ENCODE measurements at places on chromosomes 3 and 15.

GRCh38 chr3:123064914-123065313 lies 1.9 kb upstream of the PDIA5 start:
- no peak for DNase-seq

DNA sequence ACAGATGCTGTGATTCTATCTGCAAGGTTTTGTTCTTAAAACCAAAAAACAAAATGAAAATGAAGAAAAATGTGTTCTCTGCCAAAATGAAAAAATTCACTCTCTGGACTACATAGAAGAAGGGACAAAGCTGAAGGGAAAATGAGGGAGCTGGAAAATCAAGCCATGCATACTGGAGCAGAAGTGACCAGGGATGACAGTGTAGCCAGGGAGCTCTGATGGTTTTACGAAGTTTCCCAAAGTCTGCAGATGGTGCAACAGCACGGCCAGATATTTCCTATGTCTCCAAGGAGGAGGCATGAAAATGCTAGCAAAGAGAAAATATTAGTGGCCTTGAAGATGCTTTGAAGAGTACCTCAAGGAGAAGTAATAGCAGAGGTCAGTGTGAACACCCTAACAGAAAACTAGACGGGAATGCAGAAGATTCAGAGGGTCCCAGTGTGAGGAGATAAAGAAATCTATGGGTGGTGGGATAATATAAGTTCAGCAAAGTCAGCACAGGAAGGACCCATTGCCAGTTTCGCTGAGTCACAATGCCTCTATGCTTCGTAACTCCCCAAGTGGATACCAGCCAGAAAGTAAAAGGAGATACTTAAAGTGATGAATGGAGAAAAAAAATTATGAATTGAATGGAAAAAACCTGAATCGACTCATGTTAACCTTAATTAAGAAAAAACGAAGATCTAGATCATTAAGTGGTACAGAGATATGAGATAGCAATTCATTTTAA lies 39.0 kb upstream of the POMGNT2 start:
- DNase-seq: no peak

DNA sequence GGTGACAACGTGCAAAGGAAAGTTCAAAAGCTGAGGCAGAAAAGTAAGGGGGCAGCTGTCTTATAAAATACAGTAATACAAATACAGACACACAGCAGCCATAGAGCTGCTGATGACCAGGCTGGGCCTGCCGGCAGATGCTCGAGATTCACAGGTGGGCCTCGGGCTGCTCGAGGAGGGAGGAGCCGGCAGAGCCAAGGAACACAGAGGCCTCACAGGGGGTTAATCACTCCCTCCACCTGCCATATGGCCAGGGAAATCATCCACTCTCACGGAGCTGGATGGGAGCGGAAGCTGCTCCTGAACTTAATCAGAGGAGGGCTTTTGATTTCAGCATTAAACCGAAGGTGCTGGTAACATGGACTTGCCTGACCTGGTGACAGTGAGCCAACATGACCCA lies 29.6 kb upstream of the MGLL start:
- no peak for DNase-seq

- no peak for DNase-seq
Measured at GRCh38 chr3:123880998-123881561, 3.1 kb downstream of the MYLK start.

DNA sequence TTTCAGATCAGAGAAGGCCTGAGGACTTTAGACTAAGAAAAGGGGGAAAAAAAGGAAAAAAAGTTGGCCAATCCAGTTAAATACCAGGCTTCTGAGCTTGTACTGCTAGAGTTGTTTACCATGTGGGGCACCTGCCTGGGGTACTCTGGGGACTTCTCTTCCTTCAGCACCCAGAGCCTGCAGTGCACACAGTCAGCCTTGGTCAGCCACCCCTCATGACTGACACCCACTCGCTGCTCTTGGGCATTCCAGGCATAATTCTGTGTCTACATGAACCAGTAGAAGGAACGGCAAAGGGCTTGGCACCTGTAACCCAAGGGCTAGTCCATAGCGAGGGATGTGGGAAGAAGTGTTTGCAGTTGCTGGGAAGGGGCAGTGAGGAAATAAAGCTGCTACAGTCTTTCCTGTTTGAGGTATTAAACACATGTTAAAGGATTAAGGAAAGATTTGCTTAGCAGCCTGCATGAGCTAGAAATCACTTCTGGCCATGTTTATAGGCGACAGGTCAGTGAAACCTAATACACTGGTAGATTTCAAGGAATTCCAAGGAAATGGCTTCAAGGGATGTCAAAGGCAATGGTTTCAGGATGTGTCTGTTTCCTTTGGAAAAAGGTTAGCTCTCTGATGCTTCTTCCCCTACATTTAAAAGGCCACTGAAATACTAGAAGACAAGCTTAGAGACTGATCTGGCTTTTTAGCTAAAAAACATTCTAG lies 232.5 kb downstream of the CHST2 start:
- DNase-seq: no peak

GRCh38 chr3:181941250-181941649 lies 229.5 kb downstream of the SOX2 start:
- DNase-seq: no peak

- DNase-seq: no peak
Measured at GRCh38 chr3:129989414-129989813, 14.9 kb downstream of the TRH start.

DNA sequence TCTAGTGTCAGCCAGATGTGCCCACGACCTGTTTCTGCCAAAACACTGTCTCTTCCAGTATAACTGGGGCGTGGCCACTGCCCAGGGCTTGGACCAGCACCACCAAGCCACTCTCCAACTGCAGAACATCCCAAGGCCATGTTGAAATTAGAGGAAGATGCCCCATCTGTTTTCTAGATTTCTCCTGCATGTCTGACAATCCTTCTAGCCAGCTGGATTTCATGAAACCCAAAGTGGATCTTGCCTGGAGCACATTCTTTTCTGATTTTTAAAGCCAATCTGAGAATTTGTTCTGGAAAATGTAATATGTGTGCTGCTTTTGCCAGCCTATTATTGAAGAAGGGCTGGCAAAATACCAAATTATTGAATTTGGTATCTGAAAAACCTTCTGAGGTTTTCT lies 182.5 kb downstream of the SLCO3A1 start:
- no peak for DNase-seq

DNA sequence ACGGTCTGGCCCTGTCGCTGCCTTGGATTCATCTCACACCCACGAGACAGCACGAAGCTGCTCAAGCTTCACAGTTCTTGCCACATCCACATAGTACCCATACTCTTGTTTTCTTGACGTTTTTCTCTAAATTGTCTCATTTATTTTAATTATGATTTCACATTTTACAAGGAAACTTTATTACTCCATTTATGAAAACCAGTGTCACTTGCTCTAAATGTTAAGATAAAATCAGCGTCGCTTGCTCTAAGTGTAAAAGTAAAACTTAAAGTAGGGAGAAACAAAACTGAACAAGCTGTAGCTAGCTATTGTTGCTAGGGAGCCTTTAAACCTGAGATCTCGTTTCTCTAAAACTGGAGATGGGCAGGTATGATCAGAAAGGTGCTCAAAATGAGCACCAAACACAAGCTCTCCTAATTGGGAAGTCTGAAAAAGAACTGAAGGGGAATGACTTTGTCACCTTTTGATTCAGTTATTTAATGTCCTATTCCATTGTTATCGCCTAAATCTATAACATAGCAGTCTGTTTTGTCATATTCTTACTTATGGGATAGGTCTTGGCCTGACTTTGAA lies 680 bp downstream of the IFT122 start:
- DNase-seq: no peak

DNA sequence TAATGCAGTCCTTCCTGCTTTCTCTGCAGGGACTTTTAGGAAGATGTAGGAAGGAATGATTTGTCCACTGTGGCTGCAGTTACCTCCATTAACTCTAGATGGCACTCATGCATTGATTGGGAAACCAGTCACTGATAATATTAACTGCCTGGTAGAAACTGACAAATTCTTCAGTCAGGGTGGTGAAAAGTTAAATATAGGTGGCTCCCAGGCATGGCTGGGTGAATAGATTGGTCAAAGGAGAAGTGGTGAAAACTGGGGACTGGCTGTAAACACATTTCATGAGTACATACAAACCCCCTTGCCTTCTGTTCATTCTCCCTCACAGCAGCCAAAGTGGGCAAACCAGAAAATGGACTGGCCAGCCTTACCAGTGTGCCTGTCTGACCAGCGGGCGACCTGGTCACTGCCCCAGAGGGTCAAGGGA lies 333.4 kb downstream of the THSD4 start:
- DNase-seq: peak; percentile 45

DNA sequence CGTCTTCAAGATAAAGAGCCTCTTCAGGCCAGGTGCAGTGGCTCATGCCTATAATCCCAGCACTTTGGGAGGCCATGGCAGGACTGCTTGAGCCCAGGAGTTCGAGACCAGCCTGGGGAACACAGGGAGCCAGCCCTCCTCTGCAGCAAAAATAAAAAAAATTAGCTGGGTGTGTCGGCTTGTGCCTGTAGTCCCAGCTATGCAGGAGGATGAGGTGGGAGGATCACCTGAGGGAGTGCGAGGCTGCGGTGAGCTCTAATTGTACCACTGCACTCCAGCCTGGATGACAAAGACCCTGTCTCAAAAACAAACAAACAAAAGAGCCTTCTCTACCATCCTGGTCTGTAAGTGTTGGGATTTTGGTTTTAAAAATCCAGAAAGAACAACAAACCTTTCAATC lies 11.1 kb downstream of the WDR53 start:
- DNase-seq: no peak

DNA sequence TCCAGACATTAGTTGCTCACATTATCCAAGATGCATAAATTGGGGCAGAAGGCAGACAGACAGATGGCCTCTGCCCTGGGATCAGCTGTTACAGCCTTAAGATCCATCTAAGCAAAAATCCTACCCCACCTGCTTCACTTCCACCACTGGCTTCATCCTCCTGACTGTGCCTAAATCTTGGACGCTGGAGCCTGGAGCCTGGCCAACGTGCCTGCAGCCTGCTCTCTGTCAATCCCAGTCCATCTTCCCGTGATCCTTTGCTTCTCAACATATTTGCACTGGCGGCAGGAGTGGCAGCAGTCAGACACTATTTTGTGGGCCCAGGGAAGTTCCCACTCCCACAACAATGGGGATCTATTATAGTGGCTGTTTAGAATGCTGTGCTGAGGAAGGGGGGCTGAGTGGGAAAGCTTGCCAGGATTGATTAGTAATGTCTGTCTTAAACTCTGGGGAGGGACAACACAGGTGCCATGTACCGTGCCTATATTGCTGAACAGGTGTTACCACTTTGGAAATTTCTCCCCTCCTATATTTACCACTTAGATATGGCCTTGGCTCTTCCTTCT lies 121.2 kb downstream of the MEGF11 start:
- no peak for DNase-seq

DNA sequence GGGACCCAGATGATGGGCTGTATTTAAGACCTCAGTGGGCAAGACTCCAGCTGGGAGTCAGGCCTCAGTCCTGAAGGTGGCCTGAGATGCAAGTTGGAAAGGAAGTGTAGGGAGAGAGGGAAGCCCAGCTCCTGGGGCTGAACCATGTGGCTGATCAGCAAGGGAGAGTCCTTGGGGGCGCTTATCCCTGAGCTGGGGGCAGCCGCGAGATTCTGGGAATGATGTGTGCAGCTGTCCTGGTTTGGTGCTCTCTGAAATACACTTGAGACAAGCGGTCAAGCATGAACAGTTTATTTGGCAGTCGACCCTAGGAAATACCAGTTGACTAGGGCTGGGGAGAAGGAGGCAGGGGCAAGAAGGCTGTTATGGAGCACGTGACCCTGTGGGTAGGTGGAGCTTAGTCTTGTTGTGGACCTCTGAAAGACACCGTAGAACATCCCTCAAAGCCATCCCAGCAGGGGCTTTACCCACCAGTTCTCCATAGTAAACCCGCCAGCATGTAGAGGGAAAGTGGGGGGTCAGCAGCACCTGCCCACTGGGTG lies 41.8 kb upstream of the SLC6A11 start:
- DNase-seq: no peak

GRCh38 chr15:29086001-29086400 lies 183.6 kb downstream of the NSMCE3 start:
- no peak for DNase-seq

- DNase-seq: no peak
Measured at GRCh38 chr3:98259707-98260106, 4.3 kb upstream of the OR5H6 start.

DNA sequence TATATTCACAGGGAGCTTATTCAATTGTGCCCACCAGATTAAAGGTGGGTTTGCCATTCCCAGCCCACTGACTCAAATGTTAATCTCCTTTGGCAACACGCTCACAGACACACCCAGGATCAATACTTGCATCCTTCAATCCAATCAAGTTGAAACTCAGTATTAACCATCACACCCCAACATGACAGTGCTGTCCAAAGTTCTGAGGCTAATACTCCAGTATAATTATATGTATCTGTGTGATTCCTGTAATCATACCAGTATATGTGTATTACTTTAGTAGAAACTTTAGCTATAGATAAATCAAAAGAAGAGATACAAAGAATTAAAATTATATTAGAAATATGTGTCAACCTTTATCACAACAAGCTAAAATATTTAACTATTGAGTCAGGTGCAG lies 1166.0 kb downstream of the ZPLD1 start:
- no peak for DNase-seq

DNA sequence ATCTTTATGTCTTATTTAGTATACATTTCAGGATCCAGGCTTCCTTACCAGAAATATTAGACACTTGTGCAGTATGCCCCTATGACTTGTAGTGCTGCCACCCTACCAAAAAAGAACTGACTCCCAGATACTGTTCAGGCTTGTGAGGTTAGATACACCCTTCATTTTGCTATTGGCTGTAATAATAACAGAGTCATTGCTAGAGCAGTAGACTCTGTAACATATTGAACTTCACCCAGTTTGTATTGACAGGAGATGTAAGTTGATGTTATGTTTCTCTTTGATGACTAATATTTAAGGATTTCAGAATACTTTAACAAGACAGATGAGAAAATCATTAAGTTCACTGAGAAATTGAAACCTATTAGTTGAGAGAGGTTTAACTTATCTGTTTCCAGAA lies 32.9 kb downstream of the RNF111 start:
- no peak for DNase-seq

- DNase-seq: no peak
Measured at GRCh38 chr3:45626096-45626887, 31.7 kb downstream of the LIMD1 start.

DNA sequence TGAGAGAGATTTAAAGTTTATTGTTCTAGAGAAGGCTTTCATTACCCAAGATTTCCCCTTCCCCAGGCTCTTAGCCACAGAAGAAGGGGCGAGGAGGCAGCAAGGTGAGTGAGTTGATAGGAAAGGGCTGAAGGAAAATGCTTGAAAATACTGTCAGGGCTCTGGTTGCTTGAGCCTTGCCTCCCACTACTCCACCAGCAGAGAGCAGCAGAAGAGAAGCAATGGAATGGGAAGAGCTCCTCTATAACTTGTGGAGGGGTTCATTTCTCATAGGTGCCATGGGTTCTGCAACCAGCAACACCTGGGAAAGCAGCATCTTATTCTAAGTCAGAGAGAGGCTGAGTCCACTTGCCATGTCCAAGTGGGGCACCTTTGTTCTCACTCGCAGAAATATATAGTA lies 184.0 kb upstream of the CNTN6 start:
- DNase-seq: no peak

GRCh38 chr3:47384425-47384824 lies 3.6 kb downstream of the PTPN23 start:
- no peak for DNase-seq
